Adrenal gland (tissue), 19 donors: ENCODE measurements at places on chromosomes 7 and 10. TPM values are rescaled to one million over a fixed set of nuclear protein-coding genes. Genes with fewer than 3 reads are reported as not detected.

DNA sequence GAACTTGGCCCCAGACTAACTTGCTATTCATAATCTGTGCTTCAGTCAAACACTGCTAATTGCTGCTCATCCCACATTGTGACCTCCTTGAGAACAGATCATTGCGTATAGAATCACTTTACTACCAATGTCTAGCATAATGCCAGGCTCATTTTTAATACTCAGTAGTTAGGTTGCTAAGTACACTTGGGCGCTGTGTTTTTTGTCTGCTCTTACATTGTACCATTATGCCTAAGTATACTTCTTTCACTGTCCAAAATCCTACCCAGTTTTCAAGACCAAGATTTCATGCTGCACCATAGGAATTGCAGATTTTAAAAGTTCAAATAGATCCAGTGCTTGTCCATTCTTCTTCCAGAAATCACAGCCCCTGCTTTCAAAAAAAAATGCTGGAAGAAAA, 32.8 kb upstream of the TMEM106B start:
- no peaks in the 10 kb centered on the region for H3K4me1 ChIP-seq
- no peaks in the 10 kb centered on the region for H3K36me3 ChIP-seq
- no peak overlapping the region for H3K27ac ChIP-seq
- DNase-seq = no peak
- no peak overlapping the region for H3K4me3 ChIP-seq

- H3K4me1 ChIP-seq = no peaks in the 10 kb centered on the region
- no peak overlapping the region for H3K27ac ChIP-seq
- no peak for DNase-seq
- no peaks in the 10 kb centered on the region for H3K36me3 ChIP-seq
- H3K27me3 ChIP-seq = no peaks in the 10 kb centered on the region
Measured at GRCh38 chr7:82945480-82945879, 217.2 kb downstream of the PCLO start.

DNA sequence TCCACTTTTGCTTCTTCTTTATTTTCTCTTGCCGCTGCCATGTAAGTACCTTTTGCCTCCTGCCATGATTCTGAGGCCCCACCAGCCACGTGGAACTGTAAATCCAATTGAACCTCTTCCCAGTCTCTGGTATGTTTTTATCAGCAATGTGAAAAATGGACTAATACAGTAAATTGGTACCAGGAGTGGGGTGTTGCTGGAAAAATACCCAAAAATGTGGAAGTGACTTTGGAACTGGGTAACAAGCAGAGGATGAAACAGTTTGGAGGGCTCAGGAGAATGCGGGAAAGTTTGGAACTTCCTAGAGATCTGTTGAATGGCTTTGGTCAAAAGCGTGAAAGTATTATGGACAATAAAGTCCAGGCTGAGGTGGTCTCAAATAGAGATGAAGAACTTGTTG, 670.3 kb upstream of the ZWINT start:
- no peak for DNase-seq
- no peak overlapping the region for H3K4me3 ChIP-seq
- no peaks in the 10 kb centered on the region for H3K36me3 ChIP-seq

- no peaks in the 10 kb centered on the region for H3K27me3 ChIP-seq
- H3K36me3 ChIP-seq = no peaks in the 10 kb centered on the region
- H3K4me1 ChIP-seq = no peaks in the 10 kb centered on the region
- DNase-seq = no peak
- no peak overlapping the region for H3K4me3 ChIP-seq
- H3K27ac ChIP-seq = no peak overlapping the region
Measured at GRCh38 chr7:151859948-151860685, 16.8 kb downstream of the PRKAG2 start.

The ASB10 gene
- polyA plus RNA-seq = not detected

The PRLHR gene
- polyA plus RNA-seq = 3.6 TPM

DNA sequence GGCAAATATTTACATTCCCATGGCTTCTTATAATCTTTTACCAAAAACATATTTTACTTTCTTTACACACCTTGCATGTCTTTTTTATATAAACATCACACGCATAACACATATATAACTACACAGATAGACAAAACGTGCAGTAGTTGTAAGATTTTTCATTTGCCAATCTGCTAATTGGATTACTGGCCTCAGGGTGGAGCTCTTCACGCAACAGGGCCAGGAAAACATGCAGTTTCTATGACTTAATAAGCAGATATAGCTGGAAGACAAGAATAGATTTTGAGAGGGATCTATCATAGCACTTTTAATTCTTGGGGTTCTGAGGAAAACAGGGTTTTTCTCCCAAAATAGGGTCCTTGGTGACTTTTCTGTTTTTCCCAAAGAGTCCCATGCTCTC, 12.7 kb downstream of the ACADSB start:
- no peak for DNase-seq
- no peaks in the 10 kb centered on the region for H3K27me3 ChIP-seq
- H3K4me1 ChIP-seq = no peaks in the 10 kb centered on the region
- no peak overlapping the region for H3K4me3 ChIP-seq
- no peak overlapping the region for H3K27ac ChIP-seq
- no peaks in the 10 kb centered on the region for H3K36me3 ChIP-seq

The LEP gene
- 0.16 TPM for polyA plus RNA-seq
